ENCODE measurements at places on chromosomes 5 and 9.

- H3K27ac ChIP-seq: no peak overlapping the region
- H3K36me3 ChIP-seq: no peaks in the 10 kb centered on the region
- no peaks in the 10 kb centered on the region for H3K4me1 ChIP-seq
- no peak overlapping the region for H3K4me3 ChIP-seq
- DNase-seq: no peak
These were observed 20.9 kb downstream of the SEMA5A start for GRCh38 chr5:9524941-9525340.

- no peaks in the 10 kb centered on the region for H3K4me1 ChIP-seq
- no peak overlapping the region for H3K4me3 ChIP-seq
- H3K36me3 ChIP-seq: no peaks in the 10 kb centered on the region
- H3K27ac ChIP-seq: no peak overlapping the region
These were observed 22.5 kb upstream of the DMRT1 start for GRCh38 chr9:818958-819357.

DNA sequence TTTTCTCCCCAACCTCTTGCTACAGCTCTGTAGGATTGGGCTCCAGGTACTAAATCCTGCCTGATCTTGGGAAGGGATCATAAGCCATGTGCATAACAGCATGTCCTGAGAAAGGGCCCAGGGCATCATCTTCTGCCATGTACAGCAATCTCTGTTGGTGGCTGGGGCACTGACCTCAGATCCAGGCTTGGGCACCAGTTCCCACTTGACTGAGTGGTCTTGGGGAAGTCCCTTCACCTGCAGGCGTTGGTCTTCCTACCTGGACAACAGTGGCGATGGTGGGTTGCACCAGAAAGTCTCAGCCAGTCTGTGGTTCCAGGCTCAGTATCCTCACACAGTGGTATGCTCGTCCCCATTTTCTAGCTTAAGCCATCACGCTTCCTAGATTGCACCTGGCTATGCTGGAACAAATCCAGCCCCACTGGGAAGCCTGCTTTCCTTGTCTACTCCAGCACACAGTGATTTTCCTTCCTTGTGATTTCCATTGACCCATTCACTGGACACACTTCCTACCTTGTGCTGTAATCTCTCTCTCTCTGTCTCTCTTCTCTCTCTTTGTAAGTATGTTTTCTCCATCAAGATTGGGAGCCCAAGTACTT is 121.7 kb upstream of the PITX1 start:
- no peaks in the 10 kb centered on the region for H3K36me3 ChIP-seq
- H3K4me1 ChIP-seq: no peaks in the 10 kb centered on the region
- no peak overlapping the region for H3K27ac ChIP-seq
- no peaks in the 10 kb centered on the region for H3K27me3 ChIP-seq
- no peak overlapping the region for H3K4me3 ChIP-seq
- DNase-seq: no peak

DNA sequence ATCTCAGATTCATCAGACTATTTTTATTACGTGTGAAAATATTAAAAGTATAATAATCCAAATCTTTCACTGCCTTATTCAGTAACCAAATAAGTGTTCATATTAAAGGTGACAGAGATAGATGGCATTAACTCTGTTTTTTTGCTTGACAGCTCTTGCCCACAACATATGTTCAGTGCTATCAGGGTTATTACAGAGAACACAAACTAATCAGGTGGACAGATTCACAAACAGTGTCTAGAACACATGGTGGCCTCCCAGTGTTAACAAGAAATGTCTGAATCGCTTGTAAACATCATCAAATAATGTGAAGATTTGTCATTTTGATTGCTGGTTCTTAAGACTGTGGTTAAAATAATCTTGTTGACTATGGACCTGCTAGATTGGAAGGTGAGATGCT is 609.1 kb upstream of the GRAMD2B start:
- no peaks in the 10 kb centered on the region for H3K4me1 ChIP-seq
- no peaks in the 10 kb centered on the region for H3K27me3 ChIP-seq
- no peak for DNase-seq
- no peaks in the 10 kb centered on the region for H3K36me3 ChIP-seq
- no peak overlapping the region for H3K27ac ChIP-seq

GRCh38 chr5:10233505-10233904 is 16.2 kb downstream of the ATPSCKMT start:
- H3K27ac ChIP-seq: no peak overlapping the region
- no peaks in the 10 kb centered on the region for H3K27me3 ChIP-seq
- DNase-seq: no peak
- no peaks in the 10 kb centered on the region for H3K36me3 ChIP-seq
- no peak overlapping the region for H3K4me3 ChIP-seq

DNA sequence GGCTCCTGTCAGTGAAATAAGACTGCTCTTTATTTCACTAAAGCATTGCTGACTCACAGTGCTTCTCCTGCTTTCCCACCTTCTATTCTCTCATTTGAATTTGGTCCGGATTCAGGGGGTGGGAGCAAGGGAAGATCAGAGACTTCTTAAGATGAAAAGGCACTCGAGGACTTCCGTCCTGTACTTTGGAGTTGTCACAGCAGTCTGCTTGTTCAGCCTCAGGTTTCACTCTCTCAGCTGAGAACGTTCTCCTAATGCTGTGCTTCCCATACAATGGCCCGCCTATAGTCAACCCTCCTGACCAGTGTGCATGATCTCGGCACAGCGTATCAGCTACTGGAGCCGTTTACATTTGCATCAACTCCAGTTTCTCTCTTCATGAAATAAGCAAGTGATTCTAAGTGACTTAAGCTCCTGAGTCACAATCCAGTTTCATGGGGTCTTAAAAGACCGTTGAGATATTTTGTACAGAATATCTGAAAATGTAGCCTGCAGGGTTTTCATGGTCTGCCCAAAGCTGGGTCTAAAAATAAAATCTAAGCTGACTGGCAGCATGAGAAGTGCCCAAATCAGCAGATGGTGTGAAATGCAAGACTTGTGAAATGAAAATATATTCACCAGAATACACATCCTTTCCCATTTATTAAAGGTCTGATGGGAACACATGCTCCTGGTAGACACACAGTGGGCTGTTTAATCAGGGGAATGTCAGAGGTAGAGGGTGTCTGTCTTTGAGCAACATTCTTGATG is 145.0 kb downstream of the ADCY2 start:
- DNase-seq: no peak
- no peaks in the 10 kb centered on the region for H3K36me3 ChIP-seq
- H3K27me3 ChIP-seq: no peaks in the 10 kb centered on the region
- no peaks in the 10 kb centered on the region for H3K4me1 ChIP-seq
- no peak overlapping the region for H3K4me3 ChIP-seq

GRCh38 chr5:9339206-9339818 is 206.6 kb downstream of the SEMA5A start:
- no peaks in the 10 kb centered on the region for H3K4me1 ChIP-seq
- no peak overlapping the region for H3K27ac ChIP-seq
- H3K36me3 ChIP-seq: no peaks in the 10 kb centered on the region
- DNase-seq: no peak

- no peak overlapping the region for H3K27ac ChIP-seq
- H3K4me1 ChIP-seq: no peaks in the 10 kb centered on the region
- no peak overlapping the region for H3K4me3 ChIP-seq
- no peaks in the 10 kb centered on the region for H3K36me3 ChIP-seq
These were observed 605.9 kb upstream of the KLF4 start for GRCh38 chr9:108095496-108095895.

DNA sequence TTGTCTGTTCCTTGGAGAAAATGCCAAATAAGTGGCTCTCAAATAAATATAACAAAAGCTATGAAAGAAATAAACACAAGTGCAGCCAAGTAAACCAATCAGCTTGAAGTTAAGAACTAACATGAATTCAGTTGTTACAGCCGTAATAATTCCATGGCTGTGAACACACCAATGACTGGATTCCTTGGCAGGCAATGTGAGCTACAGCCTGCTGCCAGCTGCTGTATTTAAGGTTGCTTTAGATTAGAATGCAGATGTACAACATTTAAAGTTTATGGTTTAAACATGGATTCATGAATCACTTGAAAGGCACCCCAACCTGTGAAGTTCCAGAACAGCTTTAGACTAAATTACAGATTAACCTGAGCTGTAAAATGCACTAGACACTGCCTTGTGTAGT is 626.4 kb upstream of the SEMA6A start:
- H3K27me3 ChIP-seq: no peaks in the 10 kb centered on the region
- DNase-seq: no peak
- H3K4me1 ChIP-seq: no peaks in the 10 kb centered on the region
- no peaks in the 10 kb centered on the region for H3K36me3 ChIP-seq

DNA sequence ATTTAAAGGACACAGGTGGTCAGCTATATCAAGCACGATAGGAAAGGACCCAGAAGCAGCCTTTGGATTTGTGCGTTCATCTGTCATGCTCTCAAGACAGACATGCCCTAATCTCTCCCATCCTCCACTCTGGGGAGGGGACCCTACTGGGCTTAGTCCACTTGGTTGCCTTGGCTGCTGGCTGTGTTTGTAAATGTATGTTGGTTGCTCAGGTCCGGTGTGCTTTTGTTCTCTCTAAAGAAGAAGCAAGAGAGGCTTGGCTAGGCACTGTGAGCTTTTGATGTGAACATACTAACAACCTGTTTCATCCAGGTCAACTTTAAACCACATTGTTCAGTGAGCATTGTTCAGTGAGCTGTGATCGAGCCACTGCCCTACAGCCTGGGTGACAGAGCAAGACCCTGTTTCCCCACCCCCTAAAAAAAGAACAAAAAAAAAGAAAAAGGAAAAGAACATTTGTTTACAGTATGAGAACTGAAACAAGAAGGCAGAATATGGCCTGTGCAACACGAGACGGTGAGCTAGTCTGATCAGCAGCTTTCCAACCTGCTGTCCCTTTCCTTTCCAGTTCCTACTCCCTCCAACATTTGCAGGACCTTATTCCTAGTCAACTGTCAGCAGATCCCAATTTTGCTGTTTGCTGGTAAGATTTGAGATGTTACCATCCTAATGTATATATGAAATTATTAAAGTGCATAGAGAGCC is 228.3 kb downstream of the ARHGAP26 start:
- DNase-seq: no peak
- no peak overlapping the region for H3K4me3 ChIP-seq
- no peaks in the 10 kb centered on the region for H3K27me3 ChIP-seq
- no peaks in the 10 kb centered on the region for H3K36me3 ChIP-seq
- peaks cover 56% of the 10 kb centered on the region for H3K4me1 ChIP-seq

- no peaks in the 10 kb centered on the region for H3K4me1 ChIP-seq
- H3K27ac ChIP-seq: no peak overlapping the region
- no peaks in the 10 kb centered on the region for H3K27me3 ChIP-seq
- H3K4me3 ChIP-seq: no peak overlapping the region
These were observed 1.6 kb downstream of the C9orf152 start for GRCh38 chr9:110206389-110206788.

DNA sequence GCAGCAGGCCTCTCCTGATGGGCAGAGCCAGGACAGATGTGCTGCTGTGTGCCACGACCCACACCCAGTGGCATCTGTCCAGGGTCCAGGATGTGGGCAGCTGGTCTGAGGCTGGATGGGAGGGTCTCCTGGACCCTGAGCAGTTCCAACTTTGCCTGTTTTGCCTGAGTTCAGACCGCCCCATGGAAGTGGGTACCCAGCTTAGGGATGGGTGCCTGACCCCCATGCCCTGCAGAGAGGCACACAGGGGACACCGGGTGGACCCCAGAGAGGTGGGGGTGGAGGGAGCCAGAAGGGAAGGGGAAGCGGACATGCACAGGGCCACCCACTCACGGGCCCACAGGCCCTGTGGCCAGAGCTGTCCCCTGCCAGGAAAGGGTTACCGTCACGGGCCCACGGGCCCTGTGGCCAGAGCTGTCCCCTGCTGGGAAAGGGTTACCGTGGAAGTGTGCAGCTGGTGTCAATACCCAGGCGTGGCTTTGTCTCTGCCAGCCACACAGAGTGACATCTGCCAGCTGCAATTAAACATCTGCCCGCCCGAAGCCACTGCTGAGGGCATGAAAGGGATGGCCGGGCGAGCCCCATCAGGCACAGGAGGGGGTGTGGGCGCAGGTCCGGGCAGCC is 50.0 kb downstream of the NACC2 start:
- H3K27me3 ChIP-seq: no peaks in the 10 kb centered on the region
- H3K4me3 ChIP-seq: no peak overlapping the region
- H3K4me1 ChIP-seq: no peaks in the 10 kb centered on the region
- H3K27ac ChIP-seq: no peak overlapping the region

DNA sequence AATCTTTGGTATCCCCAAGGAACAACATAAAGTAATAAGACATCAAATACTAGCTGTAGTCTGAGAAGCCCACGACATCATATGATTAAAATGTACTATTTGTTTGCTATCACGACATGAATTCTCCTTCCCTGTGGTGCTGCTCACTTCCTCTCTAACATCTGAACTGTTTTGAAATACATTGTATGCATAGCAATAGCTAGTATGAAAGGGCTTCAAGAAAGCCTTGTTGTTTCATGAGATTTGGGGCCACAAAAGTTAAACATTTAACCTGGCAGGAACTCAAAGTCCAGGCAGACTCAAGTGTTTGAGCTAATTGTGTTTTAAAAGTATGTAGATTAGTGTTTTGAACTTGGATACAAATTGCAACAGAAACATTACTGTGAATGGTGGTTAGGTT is 237.4 kb upstream of the PTGER4 start:
- no peak overlapping the region for H3K4me3 ChIP-seq
- no peaks in the 10 kb centered on the region for H3K27me3 ChIP-seq
- DNase-seq: no peak
- H3K36me3 ChIP-seq: no peaks in the 10 kb centered on the region
- peaks cover 30% of the 10 kb centered on the region for H3K4me1 ChIP-seq

GRCh38 chr5:159549046-159549445 is 218.8 kb upstream of the IL12B start:
- no peak overlapping the region for H3K4me3 ChIP-seq
- H3K27me3 ChIP-seq: no peaks in the 10 kb centered on the region
- H3K36me3 ChIP-seq: no peaks in the 10 kb centered on the region
- DNase-seq: no peak
- no peaks in the 10 kb centered on the region for H3K4me1 ChIP-seq

DNA sequence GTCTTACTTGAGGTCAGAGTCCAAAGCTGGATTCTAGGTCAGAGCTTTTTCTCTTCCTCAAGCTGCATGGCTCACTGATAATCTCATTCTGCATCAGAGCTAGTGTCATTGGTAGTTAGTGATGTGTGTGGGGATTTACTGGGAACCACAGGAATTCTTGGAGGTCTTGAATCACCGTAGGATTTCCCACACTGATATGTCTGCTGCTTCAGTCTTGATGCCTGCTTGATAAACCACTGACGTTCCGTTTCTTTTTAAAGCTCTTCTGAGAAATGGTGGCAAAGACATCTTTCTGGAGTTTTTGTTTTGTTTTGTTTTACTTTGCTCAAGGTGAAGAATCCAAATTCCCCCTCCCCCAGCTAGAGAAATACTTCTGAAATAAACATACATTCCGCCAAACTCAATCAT is 1.2 kb upstream of the GARIN3 start:
- H3K36me3 ChIP-seq: no peaks in the 10 kb centered on the region
- no peak overlapping the region for H3K4me3 ChIP-seq
- H3K27ac ChIP-seq: no peak overlapping the region
- H3K27me3 ChIP-seq: no peaks in the 10 kb centered on the region
- no peak for DNase-seq
- peaks cover 28% of the 10 kb centered on the region for H3K4me1 ChIP-seq
